Right ventricle myocardium inferior (tissue), 1 donor: ENCODE measurements at places on chromosomes 16 and 17. TPM values are rescaled to one million over a fixed set of nuclear protein-coding genes. Genes with fewer than 3 reads are reported as not detected.
A peak's percentile ranks its signal among the peaks of the same experiment; 100 is the strongest.

DNA sequence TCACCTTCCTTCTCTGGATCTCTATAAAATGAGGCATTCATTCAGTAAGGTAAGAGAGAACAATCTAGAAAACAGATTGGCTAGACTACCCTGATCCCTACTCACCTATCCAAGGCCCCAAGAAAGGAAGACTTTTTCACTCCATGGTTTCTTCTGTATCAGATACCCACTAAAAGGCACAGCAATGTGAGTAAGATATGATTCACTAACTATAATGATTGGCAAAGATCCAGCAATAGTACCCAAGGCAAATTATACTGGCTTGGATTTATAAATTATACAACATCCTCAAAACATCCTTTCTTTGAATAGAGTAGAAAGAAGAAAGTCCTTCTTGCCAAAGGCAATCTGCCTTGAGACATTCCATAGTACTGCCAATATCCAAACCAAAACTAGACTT lies 1432.0 kb upstream of the GOT2 start:
- DNase-seq, result no peak

DNA sequence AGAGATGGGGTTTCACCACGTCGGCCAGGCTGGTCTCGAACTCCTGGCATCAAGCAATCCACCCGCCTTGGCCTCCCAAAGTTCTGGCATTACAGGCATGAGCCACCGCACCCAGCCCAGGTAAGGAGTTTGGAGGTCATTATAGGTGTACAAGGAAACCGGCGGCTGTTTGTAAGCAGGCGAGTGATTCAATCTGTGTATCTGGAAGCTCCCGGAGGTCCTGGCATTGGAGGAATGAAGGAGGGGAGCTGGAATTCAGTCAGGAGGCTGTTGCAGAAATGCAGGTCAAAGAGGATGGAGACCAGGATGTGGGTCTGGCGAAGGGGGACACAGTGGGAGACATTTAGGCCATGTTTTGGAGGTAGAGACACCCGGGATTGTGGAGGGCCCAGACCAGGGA lies 18.8 kb downstream of the CDC42EP4 start:
- no peak for DNase-seq

- no peak for DNase-seq
Measured at GRCh38 chr16:66446737-66447136, 19.6 kb downstream of the BEAN1 start.

GRCh38 chr16:10368969-10369551 lies 16.8 kb upstream of the ATF7IP2 start:
- DNase-seq, result no peak

- no peak for DNase-seq
Measured at GRCh38 chr16:82855471-82855870, 228.7 kb downstream of the CDH13 start.

DNA sequence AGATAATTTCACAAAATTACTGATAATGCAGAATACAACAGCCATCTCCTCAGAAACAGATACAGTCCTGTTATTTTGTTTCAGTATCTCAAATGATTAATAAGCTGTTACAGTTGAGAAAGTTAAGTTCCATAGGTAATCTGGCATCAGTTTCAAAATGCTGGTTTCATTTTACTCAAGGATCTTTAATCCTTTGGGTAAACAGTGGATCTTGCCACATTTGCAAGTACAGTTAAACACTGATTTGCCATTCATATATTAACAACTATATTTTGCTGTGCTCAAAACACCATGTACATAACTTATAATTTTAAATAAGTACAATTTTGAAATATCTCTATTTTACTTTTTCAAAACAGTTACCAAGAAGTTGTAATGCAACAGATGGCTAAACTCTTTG lies 31.2 kb downstream of the RPGRIP1L start:
- no peak for DNase-seq

GRCh38 chr16:88805340-88805715 lies 1.7 kb downstream of the CDT1 start:
- no peak for DNase-seq

- no peak for DNase-seq
Measured at GRCh38 chr17:8237175-8237574, 10.7 kb downstream of the CTC1 start.

GRCh38 chr17:60463157-60463835 lies 41.0 kb downstream of the CHCT1 start:
- no peak for DNase-seq

GRCh38 chr16:69057400-69058378 lies 47.8 kb upstream of the HAS3 start:
- no peak for DNase-seq

DNA sequence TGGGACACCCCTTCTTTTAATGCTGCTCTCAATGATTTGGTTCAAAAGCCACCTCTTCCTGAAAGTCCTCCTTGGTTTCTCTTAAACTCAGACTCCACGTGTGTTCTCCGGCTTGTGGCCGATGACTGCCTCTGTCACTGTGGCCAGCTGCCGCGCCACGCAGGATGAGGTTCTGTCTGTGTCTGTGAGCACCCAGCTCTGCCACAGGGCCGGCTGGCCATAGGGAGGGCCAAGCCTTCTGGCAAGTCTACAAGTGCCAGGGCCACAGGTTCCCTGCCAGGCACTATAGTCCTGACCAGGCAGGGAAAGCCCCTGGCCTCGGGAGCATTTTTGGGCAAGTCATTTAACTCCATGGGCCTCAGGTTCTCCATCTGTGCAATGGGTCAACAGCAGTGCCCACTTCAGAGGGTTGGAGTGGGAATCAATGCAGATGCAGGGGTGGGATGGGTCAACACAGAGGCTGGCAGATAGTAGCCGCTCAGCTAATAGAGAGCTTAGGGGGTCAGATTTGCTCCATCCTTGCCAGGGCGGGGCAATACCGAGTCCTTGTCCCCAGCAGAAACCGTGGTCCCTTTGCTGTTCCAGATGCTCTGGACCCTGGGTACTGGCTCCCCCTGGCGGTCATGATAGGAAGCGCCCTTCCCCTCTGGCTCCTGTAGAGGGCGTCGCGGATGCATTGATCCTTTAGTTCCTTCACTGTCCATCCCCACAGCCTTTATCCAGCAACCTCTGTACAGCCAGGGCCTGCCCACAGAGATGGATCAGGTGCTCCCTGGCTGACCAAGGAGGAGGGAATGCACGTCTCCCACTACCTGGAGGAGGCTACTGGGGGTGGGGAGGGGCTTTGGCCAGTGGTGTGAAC lies 19.3 kb upstream of the ADGRG3 start:
- DNase-seq, result peak; percentile 88

GRCh38 chr16:89958068-89958467 lies 9.5 kb downstream of the DEF8 start:
- peak; percentile 84 for DNase-seq

DNA sequence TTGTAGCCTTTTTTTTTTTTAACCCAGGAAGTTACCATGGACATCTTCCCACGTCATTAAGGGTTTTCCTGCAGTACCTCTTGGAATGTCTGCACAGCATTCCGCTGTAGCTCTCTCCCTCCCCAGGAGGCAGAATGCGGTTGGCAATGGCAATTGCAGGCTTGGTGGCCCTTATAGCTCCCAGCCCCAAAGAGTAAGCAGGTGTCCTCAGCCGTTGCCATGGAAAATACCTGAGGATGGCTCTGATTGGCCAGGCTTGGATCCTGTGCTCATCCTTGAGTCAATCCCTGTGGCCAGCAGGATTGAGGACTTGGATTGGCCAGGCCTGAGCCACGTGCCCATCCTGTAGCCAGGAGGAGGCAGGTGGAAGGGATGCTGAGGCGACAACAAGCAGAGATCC lies 15.5 kb upstream of the TIMP2 start:
- DNase-seq, result no peak

DNA sequence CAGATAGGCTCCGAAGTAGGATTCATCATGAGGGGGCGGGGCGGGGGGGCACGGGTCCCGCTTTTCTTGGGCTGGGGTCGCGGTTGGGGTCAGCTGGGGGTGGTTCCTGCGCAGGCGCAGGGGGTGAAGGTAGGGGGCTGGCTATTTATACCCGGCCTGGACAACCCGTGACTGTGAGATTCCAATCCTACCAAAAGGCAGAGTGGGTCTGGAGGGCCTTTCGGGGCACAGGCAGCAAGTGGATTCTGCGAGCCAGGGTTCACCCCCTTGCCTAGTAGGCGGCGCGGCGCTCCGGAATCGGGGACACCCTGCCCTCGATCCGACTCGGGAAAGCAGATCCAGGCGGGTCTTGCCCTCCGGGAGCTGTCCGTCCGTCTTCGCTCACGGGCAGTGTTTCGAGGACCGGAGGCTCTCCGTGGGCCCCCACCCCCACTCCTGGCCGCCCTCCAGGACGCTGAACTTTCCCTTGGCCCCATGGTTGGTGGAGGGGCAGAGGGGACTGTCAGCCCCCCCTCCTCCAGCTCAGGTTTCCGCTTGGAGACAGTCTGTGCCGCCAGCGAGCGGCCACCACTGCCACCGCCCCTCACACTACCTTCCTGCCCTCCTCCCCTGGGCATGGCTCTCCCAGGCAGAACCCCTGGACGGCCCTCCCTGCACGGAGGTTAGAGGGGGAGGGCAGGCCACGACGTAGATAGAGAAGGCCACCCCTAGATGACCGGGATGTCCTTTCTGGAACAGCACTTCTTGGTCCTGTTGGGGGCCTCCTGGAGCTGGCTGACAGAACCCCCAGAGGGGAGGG lies 634 bp downstream of the SLC2A4 start:
- DNase-seq, result peak; percentile 83

GRCh38 chr16:81900456-81900855 lies 110.8 kb downstream of the SDR42E1 start:
- no peak for DNase-seq

- no peak for DNase-seq
Measured at GRCh38 chr17:78438271-78438691, 59.8 kb downstream of the PGS1 start.

DNA sequence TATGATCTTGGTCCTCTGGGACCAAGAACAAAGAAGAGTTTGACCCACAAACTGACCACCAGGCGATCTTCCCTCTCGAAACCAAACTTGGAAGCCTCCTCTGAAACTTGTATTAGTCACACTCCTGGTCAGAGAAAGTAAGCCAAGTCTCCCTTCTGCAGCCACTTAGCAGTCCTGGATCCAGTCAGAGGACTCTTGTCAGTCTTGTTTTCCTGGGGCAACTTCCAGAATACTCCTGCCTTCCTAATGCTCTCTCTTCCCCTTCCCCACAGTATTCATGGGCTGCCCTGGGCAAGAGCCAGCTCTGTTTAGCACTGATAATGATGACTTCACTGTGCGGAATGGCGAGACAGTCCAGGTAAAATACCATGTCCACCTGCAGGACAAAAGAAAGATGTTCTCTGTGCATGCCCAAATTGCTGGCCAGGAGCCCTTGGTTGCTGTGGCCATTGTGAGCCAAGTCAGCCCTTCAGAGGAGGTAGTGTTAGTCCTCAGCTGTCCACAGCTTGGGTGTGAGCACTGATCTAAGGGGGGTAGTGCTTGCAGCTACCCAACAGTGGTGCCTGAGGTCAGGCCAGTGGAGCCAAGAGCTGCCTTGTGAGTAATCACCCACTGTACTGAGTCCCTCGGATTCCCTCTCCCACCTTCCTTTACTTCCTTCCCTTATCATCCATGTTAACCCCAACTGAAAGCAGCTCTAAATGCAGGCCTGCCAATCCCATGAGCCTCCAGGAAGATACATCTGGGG lies 31.2 kb downstream of the CDH3 start:
- no peak for DNase-seq

DNA sequence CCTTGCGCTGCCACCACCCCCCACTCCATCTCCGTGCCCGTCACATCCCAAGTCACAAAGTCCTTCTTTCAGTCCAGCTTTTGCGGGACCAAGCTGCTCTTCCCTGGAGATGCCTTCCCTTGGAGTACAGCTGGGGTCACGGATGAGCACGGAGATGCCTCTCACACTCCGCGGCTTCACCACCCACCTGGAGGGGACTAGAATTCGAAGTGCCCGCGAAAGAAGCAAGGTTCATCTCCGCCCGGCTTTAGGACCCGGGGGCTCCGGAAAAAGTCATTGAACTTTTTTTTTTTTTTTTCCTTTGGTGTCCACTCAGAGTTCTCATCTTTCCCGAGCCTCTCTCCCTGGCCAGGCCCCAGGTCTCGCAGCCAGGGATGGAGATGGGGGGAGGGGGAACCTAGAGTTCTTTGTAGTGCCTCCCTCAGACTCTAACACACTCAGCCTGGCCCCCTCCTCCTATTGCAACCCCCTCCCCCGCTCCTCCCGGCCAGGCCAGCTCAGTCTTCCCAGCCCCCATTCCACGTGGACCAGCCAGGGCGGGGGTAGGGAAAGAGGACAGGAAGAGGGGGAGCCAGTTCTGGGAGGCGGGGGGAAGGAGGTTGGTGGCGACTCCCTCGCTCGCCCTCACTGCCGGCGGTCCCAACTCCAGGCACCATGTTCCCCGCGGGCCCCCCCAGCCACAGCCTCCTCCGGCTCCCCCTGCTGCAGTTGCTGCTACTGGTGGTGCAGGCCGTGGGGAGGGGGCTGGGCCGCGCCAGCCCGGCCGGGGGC lies at the start of gene FKBP10:
Gene FKBP10, plus strand, starts transcription at position 624 of the 771 bp plus-strand sequence. Its CDS starts 31 bp downstream, at position 655.
- DNase-seq, result no peak

DNA sequence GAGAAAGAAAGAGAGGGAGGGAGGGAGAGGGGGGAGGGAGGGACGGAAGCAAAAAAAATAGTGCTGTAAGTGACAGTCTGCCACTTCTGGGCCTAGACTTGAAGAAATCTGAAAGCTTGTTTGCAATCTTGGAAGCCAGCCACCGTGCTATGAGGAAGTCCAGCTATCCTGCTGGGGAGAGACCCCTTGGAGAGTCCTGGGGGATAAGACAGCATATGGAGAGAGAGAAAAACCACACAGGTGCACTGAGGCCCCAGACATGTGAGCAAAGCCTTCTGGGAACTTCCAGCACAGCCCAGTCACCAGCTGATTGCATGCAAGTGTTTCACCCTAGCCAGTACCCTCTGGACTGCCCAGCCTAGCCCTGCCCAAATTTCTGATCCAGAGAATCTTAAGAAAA lies 12.6 kb upstream of the ALOX12B start:
- no peak for DNase-seq

GRCh38 chr17:77697480-77698400 lies 260.8 kb upstream of the TNRC6C start:
- no peak for DNase-seq

- peak; percentile 76 for DNase-seq
Measured at GRCh38 chr17:47229535-47230443, 20.6 kb downstream of the MYL4 start.

GRCh38 chr16:78638371-78638770 lies 538.9 kb downstream of the WWOX start:
- no peak for DNase-seq

DNA sequence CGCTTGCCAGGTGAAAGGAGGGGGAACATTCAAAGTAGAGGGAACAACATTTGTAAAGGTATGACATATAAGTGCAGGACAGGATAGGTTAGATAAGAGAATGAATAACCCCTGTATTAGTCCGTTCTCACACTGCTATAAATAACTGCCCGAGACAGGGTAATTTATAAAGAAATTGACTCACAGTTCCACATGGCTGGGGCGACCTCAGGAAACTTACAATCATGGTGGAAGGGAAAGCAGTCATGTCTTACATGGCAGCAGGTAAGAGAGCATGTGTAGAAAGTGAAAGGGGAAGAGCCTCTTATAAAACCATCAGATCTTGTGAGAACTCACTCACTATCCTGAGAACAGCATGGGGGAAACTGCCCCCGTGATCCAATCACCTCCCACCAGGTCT lies 223.8 kb downstream of the SOX9 start:
- DNase-seq, result no peak

OTOP3 gene
- not detected for total RNA-seq

GRIN2A gene
- 4.3 TPM for total RNA-seq

INTS2 gene
- 9.1 TPM for total RNA-seq

KRTAP4-6 gene
- not detected for total RNA-seq

SNRNP25 gene
- total RNA-seq, result 80.7 TPM

SLC6A2 gene
- total RNA-seq, result not detected

RNF43 gene
- 4.4 TPM for total RNA-seq

LITAF gene
- 78.4 TPM for total RNA-seq

SAMD14 gene
- total RNA-seq, result 1.7 TPM

CASKIN2 gene
- total RNA-seq, result 39.1 TPM
